T-cell (primary cell): ENCODE measurements at places on chromosomes 5 and 9.
A peak's percentile ranks its signal among the peaks of the same experiment; 100 is the strongest.

- DNase-seq = no peak
Observed at GRCh38 chr5:150801117-150801927, 22.8 kb downstream of the SMIM3 start.

GRCh38 chr5:129903466-129904101 lies 681 bp upstream of the CHSY3 start:
- no peak for DNase-seq

GRCh38 chr9:1373445-1373844 lies 323.3 kb downstream of the DMRT2 start:
- no peak for DNase-seq

GRCh38 chr9:21402386-21403251 lies 6.3 kb upstream of the IFNA8 start:
- DNase-seq = no peak

GRCh38 chr9:131053896-131054295 lies 42.4 kb upstream of the AIF1L start:
- DNase-seq = no peak

DNA sequence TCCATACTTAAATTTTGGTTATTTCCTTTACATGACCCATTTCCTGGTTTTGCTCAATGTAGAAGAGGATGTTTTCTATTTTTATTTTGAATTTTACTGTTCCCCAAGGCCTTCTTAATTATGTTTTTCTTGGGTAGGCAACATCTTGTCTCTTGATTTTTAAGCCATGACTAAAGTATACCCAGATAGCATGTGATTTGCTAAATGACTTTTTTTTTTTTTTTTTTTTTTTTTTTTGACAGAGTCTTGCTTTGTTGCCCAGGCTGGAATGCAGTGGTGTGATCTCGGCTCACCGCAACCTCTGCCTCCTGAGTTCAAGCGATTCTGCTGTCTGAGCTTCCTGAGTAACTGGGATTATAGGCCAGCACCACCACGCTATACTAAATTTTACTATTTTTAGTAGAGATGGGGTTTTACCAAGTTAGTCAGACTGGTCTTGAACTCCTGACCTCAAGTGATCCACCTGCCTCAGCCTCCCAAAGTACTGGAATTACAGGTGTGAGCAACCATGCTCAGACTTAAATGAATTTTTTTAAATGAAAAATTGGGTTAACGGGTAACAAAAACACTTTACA lies 198.6 kb upstream of the DAB2 start:
- DNase-seq = no peak

DNA sequence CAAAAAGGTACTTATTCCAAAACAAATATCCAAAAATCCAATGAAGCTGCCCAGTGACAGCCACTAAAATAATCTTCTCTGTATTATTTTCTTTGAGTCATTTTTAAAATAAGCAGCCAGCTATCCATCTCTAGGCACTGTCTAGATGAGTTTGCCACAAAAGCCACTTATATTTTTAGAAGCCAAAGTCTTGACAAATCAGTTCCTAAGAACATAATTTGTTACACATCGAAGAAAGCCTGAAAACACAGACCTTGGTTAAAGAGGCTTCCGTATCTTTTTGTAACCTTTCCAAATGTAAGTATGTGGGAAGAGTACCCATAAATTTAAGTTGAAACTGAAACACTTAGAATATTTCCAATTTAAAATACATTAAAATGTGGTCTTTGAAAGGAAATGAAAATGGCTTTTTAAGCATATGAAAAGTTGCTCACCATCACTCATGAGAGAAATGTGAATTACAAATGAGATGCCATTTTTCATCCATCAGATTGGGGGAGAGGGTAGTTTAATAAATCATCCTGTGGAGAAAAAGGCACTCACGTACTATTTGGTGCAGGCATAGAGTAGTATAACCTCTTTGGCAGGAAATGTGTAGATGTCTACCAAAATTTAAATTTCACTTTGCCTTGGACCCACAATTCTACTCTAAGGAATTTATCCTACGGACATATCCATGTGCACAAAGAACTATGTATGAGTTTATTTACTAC lies 180.4 kb downstream of the MLLT3 start:
- no peak for DNase-seq

GRCh38 chr5:111983459-111983858 lies 226.5 kb upstream of the NREP start:
- no peak for DNase-seq

DNA sequence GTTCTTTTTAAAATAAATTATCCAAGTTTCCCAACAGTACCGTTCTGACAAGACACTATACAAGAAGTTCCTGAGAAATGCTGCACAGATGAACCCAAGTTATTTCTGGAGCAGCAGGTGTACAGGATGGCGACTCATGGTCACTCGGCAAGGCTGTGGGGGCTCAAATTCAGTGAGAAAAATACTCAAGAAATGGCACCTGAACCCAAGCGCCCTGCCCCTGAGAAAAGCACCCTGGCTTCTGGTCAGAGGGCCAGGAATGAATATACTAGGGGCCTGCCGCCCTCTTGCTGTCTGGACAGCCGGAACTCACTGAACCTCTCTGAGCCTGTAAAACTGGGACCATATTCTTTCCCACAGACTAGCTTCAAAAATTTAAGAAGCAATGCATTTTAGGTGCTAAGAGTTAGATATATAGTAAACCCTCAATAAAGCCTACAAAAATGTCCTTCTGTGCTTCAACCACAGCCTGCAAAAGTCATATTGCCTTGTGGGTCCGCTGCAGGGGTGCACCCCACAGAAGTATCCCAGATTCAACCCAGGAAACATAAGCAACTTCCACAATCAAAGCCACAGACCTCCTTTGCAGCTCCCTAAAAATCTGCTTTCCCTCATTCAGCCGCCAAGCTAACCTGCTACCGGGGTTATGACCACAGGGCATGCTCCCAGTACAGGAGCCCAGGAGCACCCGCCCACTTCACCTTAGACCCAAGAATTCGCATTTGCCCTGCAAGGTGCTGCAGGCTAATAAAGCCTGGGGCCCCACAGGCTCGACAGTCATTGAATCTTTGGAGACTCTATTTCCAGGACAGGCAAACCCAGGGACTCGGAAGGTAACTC lies 1.4 kb downstream of the RAPGEF1 start:
- no peak for DNase-seq

GRCh38 chr9:81456431-81457006 lies 232.8 kb downstream of the TLE1 start:
- no peak for DNase-seq

- no peak for DNase-seq
Observed at GRCh38 chr9:128414461-128414860, 6.2 kb upstream of the CERCAM start.

DNA sequence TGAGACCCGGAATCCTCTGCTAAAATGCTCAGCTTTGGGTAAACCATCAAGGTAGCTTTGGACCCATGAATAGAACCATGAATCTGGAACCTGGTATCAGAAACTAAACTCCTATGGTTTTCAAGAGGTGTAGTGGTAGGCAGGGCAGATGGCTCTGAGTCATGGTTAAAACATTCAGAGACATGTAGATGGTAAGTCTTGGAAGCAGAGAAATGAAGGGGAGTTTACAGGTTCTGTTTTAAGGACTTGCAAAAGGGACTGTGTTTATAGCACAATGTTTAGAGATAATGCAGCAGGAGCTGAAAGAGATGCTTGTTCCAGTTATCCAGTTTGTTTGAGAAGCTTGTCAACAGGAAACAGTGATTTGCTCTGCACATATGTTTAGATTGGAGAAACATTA lies 36.0 kb upstream of the FBN2 start:
- no peak for DNase-seq

GRCh38 chr5:131521252-131521651 lies 113.8 kb downstream of the RAPGEF6 start:
- no peak for DNase-seq

GRCh38 chr5:61732369-61732768 lies 400.3 kb downstream of the ZSWIM6 start:
- DNase-seq = no peak

GRCh38 chr9:118165451-118165850 lies 461.2 kb downstream of the TLR4 start:
- DNase-seq = no peak

DNA sequence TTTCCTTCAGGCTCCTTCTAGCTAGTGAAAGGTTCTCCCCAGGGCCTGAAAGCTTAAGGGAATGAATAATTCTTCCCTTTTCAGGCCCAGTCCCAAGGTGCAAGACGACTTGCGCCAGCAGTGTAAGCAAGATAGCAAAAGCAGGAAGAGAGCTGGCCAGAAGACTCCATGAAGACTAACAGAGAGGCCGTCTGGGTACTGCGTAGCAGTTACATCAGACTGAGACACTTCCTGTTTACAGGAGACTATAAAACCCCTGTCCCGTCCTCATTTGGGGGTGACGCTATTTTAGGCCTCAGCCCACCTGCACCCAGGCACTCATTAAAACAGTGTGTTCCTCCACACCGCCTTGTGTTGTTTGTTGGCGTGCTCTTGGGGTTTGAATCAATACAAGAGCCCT lies 90.7 kb upstream of the MOCS2 start:
- DNase-seq = no peak

DNA sequence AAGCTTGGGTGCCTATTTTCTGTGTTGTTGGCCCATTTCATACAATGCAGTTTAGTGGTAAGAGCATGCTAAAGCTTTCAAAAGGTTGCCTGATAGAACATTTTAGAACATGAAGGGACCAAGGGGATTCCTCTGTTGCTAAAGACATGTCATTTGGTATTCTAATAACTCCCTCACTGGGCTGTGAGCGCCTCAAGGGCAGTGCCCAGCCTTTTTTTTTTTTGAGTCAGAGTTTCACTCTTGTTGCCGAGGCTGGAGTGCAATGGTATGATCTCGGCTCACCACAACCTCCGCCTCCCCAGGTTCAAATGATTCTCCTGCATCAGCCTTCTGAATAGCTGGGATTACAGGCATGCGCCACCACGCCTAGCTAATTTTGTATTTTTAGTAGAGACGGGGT lies 77.1 kb downstream of the PCSK5 start:
- DNase-seq = no peak

- DNase-seq = no peak
Observed at GRCh38 chr9:118521261-118521660, 817.1 kb downstream of the TLR4 start.

GRCh38 chr5:143302341-143303045 lies 101.0 kb downstream of the NR3C1 start:
- DNase-seq = no peak

DNA sequence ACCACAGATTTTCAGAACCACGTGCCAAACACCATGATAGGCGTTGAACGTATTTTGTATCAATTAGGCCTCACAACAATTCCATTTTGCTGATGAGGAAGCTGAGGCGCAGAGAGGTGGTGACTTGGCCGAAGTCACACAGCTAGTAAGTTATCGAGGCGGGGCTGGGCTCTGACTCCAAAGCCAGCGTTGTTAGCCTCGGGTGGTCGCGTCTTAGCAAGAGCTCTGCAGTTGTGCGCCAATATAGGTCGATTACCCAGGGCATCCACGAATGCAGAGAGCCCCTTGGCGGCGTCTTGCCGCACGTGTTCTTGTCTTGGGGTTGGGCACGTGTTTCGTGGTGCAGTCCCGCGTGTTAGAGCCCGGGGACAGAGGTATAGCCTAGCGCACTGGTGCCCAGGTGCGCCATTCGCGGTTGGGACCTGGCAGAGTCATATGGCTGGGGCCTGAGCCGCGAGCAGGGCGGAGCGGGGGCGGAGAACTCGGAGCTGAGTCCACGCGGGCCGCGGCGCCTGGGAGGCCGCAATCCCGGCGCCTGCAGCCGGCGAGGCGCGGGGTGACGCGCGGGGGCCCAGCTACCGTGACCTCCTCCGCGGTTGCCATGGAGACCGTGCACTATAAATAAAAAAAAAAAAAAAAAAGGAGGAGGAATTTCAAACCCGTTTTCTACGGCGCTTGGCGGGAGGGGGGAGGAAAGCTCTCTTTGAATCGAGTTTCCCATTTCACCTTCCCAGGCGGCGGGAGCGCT lies 62.3 kb downstream of the CXXC5 start:
- DNase-seq = peak; percentile 74

DNA sequence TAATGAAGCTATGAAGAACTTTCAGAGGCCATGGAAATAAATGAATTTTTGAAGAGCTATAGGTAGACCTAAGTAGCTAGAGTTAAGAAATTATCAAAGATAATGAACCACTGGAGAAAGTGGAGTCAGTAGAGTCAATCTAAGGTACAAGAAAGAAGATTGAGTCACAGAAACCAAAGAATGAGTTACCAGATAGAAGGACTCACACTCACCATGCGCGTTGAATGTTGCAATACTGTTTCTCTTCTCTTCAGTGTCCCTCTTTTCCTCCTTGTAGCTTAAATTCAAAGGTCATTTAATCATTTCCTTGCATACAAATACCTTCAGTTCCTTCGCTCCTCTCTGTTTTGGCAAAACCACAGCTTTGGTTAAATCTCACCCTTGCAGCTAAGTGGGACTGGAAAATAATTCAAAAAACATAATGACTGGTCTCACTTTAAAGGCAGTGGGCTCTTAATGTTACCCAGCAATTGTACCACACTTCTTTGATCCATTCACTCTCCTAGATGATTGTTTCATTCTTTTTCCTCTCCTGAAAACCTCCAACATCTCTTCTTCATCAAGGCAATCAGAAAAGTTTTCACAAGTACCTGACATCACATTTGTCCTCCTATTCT lies 58.3 kb downstream of the NIPBL start:
- no peak for DNase-seq

- no peak for DNase-seq
Observed at GRCh38 chr5:88248743-88249540, 19.7 kb downstream of the TMEM161B start.
